ENCODE measurements at places on chromosomes 3 and 15.
A peak's percentile ranks its signal among the peaks of the same experiment; 100 is the strongest.

DNA sequence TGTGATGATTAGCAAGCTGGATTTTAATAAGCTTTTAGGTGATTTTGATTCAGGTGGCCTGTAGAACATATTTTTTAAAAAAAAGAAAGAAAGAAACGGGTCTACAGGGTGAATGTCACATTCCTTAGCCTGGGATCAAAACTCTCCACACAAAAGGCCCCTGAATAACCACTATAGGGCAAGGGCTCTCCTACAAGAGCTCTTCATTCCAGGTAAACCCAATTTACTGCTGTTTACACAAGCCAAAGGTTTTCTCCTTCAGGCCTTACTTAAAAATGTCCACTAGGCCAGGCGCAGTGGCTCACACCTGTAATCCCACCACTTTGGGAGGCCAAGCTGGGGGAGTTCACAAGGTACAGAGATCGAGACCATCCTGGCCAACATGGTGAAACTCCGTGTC lies 8.3 kb downstream of the MSL2 start:
- DNase-seq = no peak

DNA sequence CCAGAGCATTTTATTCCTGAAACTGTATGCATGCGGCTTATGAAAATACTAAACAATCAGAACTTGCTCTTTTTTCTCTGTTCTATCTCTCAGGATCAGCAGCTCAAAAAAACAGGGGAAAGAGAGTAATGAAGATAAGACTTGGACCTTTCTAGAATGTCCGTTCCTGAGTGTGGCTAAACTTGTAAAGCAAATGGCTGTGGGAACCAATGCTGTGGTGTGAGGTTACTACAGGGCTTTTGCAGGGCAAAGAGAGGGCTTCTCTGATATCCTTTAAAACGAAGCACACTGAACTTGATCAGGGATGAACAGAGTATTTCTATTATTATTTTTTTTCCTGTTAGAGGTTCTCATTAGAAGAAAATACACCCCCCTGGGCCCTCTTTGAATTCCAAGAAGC lies 223.4 kb downstream of the THRB start:
- DNase-seq = no peak

DNA sequence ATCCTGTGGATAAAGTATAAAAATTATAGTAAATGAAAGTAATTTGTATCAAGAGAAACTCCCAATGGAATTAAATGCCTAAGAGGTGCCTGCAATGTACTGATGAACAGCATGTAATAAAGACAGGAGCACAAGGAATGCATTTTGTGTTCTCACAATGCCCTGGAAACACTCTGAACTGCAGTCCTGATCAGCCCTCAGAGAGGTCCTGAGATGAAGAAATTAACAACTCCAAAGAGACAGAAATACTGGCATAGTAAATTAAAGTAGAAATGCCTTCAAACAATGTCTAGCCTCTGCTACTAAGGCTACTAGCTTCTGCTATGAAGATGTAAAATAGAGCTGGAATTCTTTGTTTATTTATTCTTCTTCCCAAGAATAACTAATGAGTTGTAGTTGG lies 59.9 kb downstream of the CFAP20DC start:
- no peak for DNase-seq

DNA sequence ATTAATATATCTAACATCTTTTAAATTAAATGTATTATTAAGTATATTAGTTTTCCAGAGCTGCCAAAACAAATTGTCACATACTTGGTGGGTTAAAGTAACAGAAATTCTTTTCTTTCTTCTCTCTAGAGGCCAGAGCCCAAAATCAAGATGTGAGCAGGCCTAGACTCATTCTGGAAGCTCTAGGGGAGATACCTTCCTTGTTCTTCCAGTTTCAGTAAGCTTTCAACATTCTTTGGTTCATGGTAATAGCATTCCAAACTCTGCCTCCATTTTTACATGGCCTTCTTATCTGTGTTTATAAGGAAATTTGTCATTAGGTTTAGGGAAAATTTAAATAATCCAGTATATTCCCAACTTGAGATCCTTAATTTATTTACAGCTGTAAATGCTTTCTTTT lies 1054.6 kb upstream of the GBE1 start:
- no peak for DNase-seq

DNA sequence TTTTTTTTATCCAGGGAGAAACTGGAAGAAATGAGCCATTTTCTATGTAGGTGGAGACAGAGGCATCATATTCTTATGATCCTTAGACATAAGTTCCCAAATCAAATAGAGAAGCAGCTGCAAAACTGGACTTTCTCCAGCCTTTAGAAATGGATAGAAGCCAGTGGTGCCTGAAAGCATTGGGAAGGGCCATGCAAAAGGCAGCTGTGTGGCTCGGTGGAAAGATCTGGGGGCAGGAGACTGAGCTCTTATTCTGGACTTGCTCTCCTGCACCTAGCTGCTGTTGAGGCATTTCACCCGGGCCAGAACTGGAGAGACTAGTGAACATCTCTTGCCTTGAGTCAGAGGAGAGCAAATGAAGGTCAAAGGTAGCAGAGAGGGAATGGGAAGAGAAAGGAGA lies 73.1 kb downstream of the TFG start:
- DNase-seq = no peak

GRCh38 chr3:16841904-16842271 lies 42.9 kb upstream of the PLCL2 start:
- no peak for DNase-seq

DNA sequence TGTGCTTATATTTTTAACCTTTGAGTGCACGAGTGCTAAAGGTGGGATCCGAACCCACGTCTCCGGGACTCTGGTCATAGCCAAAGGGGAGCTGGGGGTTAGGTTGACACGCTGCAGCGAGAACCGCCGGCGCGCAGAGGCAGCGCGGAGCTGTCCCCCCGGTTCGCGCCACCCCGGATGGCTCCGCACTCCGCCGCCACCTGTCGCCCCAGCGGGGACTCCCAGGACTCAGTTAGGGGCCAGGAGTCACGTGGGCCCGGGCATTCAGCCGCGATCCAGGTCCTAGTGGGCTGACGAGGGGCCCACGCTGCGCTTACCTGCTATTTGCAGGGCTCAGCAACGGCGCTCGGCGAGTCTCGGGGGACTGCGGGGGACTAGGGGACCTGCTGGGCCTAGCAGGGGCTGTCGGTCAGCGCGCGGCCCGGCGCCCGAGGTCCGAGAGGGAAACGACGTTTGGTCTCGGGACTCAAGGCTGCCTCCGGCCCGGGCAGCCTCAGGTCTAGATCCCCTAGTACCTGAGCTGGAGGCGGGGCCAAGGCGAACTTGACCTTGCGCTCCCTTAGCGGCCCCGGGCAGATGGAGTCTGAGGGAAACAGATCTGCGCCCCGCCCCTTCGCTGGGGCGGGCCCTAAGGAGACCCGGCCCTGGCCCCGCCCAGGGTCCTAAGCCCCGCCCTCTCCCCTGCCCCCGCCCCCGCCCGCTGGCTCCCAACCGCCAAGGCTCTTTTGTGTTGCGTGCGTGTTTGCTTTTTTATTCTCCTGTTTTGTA lies at the start of gene NMNAT3:
NMNAT3 (minus strand) TSS at position 585 of the 768 bp plus-strand sequence. CDS start 50,248 bp downstream, outside the sequence.
- DNase-seq = peak; percentile 1

DNA sequence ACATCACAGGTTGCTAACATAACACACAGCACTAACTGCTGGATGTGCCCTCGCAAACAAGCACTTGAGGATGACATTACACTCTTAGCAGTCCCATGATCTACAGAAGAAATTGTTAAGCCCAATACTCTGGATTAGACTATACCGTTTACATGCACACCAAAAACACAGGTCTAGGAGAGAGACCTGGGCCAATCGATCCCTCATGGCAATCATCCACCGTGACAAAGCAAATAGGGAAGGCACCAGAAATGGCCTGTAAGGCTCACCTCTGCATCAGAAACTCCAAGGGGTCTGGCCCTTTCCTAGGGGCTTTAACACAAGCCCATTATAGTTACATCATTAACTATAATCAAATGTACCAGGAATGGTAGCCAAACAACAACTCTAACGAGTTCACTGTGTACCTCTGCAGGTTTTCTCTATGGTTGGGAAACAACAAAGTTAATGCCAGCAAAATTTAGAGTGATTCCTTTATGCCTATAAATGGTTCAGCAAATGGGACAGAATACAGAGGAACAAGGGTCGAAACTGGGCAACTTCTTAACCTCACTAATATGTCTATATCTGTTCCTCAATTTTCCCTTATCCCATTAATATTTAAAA lies 18.5 kb downstream of the TRANK1 start:
- DNase-seq = no peak
